ENCODE measurements at places on chromosomes 12 and 14. TPM values are rescaled to one million over a fixed set of nuclear protein-coding genes. Genes with fewer than 3 reads are reported as not detected.

GRCh38 chr12:64286521-64286920, 64.4 kb upstream of the KICS2 start:
- no peak for DNase-seq

The EP400 gene
- 59.7 TPM for total RNA-seq

DNA sequence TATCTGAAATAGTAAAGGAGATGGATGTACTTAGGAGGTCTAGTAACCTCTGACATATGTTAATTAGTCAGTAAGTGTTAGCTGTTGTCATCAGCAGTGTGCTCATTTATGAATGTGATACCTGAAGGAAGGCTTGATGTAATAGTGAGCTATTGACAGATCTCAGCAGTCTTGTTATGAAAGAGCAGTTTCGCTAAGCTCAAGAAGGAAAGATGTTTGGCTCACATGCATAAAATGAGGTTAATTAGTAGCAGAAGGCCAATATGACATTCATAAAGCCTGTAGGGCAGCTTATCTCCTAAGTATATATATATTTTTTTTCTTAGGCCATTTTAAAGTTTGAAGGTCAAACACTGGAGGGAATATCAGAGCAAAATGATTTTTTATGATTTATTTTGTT, 2.8 kb downstream of the FAM234B start:
- DNase-seq = no peak

The NRIP2 gene
- not detected for total RNA-seq
